ENCODE measurements at places on chromosomes 16 and 17.

DNA sequence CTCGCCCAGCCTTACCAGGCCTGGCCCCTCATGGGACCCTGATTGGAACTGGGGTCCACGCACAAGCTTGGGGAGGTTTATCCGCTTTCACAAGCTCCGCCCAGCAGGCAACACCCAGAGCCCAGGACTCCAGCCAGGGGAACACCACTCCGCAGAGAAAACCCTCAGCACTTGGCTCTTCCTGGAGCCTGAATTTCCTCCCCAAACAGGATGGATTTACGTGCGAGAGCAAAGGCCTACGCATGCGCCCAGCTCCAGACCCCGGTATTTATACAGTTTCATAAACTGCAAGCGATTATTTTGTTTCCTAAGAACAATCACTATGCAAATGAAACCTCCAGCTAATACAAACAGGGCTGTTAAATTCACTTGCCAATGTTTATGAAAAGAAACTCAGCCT lies 22.8 kb downstream of the ZNF423 start:
- no peak for DNase-seq

GRCh38 chr17:10290041-10290440 lies 82.8 kb downstream of the MYH13 start:
- DNase-seq, result no peak

DNA sequence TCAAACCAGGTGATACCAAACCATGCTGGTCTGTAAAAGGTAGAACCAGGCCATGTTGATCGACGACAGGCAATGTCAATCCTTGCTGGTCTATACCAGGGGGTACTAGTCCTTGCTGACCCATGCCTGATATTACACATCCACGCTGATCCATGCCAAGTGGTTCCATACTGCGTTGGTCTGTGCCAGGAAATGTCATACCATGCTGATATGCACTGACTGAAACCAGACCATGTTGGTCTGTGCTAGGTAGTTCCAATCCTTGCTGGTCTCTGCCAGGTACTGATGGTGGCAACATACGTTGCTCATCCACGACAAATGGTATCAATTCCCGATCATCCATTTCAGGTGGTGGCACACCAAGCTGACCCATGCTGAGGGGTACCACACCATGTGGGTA lies 15.0 kb downstream of the QRICH2 start:
- no peak for DNase-seq

DNA sequence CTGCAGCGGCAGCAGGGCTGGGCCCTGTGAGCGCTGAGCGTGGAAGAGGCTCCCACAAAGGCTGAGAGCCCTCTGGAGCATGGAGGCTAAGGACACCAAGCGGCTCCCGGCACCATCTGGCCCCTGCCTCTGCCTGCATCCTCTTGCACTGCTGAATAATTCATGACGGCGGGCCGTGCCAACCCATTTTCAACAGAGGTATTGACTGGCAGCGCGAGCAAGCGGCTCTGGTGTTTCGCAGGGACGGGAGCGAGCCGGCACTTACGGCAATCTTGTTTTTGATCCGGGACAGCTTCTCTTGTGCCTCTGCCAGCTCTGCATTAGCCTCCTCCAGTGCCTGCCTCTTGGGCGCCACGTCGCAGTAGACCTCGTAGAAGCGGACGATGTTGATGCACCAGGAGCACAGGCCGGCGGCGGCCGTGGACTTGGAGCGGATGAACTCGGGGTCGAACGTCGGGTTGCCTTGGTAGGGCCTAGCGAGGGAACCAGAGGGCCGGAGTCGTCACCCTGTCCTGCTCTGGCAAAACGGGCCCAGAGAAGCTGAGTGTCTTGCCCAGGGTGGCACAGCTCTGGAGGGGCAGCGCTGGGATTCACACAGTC lies 80.4 kb downstream of the PGS1 start:
- no peak for DNase-seq

- DNase-seq, result no peak
Measured at GRCh38 chr17:7109461-7110322, 4.9 kb downstream of the ASGR2 start.

- no peak for DNase-seq
Measured at GRCh38 chr16:19815418-19815817, 69.2 kb downstream of the GPRC5B start.

DNA sequence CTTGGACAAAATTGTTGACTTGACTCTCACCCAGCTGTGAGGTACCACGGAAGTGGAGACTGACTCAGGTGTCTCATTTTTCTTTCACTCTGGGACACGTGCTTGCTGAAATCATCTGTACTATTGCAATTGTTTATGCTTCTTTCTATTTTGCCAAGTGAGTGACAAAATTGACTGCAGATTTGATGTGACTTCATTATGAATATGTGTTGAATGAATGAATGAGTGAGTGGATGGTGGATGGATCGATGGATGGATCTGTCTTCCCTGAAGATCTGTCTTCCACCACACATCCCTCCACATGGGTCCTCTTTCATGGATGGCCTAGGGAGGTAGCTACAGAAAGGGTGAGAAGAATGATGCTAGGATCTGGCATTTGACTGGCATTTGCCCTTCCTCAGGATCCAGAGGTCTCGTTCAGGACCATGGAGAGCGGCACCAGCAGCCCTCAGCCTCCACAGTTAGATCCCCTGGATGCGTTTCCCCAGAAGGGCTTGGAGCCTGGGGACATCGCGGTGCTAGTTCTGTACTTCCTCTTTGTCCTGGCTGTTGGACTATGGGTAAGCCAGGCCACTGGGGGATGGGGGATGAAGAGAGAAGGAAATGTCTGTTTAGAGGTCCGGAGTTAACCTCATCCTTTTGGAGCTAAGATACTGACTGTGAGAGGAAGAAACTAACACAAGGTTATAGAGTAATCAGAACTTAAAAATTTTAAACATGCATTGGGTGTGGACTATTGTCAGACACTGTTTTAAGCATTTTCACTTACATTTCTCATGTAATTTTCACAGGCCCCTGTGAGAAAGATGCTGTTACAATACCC lies 12.7 kb downstream of the SLC5A11 start:
- DNase-seq, result no peak

GRCh38 chr17:34843682-34844081 lies 117.6 kb downstream of the CCT6B start:
- no peak for DNase-seq

GRCh38 chr16:81823111-81823510 lies 44.0 kb downstream of the PLCG2 start:
- peak; percentile 70 for DNase-seq
